SW480 (cell line): ENCODE measurements at places on chromosomes 4 and X.
A peak's percentile ranks its signal among the peaks of the same experiment; 100 is the strongest.

GRCh38 chr4:31455612-31456011 is 735.4 kb downstream of the PCDH7 start:
- no peak for DNase-seq

DNA sequence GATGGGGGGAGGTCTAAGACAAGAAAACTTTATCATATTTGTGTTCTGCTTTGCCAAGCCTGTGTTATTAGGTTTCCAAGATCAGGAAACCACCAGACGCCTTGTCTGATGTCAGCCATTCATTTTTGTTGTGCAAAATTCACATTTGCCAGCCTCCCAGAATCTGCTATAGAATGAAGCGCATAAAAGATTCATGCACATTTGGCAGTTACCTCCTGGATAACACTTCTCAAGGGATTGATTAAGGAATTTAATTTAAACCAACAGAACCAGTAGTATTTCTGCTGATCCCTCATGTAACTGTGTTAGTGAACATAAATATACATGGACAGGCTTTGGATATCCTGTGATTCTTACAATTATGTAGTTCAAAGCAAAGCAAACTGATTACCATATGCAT is 187.9 kb downstream of the COMMD8 start:
- DNase-seq: no peak

DNA sequence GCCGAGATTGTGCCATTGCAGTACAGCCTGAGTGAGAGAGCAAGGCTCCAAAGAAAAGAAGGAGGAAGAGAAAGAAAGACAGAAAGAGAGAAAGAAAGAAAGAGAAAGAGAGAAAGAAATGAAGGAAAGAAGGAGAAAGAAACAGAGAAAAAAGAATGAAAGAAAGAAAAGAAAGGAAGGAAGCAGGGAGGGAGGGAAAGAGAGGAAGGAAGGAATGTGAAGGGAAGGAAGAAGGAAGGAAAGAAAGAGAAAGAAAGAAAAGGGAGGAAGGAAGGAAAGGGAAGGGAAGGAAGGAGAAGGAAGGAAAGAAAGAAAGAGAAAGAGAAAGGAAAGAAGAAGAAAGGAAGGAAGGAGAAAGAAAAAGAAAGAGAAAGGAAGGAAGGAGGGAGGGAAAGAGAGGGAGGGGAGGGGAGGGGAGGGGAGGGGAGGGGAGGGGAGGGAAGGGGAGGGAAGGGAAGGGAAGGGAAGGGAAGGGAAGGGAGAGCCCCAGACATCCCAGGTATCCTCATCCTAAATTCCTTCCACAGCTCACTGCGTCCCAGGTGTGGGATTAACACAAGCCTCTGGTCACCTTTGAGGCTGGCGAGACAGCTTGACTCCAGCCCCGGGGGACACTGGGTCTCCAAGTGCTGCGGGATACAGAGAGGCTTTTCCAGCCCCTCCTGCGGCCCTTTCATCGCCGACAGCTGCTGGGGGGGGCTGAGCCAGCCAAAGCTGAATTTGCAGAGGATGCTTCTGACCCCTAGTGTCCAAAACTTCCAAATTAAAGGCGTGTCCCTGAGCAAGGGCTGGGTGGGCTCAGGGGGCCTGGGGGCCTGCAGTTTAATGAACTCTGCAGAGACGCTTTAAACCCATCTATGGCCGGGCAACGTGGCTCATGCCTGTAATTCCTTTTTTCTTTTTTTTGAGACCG is 24.2 kb upstream of the CSF2RA start:
- DNase-seq: no peak

DNA sequence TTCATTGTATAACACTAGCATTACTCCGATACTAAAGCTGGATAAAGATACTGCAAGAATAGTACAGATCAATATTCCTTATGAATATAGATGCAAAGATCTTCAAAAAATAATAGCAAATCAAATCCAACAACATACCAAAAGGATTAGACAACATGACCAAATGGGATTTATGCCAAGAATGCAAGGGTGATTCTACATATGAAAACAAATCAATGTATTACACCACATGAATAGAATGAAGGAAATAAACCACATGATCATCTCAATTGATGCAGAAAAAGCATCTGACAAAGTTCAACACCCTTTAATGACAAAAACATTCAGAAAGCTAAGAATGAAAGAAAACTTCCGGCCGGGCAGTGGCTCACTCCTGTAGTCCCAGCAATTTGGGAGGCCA is 42.8 kb downstream of the CUL4B start:
- no peak for DNase-seq

GRCh38 chr4:72507860-72508419 is 61.1 kb downstream of the ADAMTS3 start:
- no peak for DNase-seq

DNA sequence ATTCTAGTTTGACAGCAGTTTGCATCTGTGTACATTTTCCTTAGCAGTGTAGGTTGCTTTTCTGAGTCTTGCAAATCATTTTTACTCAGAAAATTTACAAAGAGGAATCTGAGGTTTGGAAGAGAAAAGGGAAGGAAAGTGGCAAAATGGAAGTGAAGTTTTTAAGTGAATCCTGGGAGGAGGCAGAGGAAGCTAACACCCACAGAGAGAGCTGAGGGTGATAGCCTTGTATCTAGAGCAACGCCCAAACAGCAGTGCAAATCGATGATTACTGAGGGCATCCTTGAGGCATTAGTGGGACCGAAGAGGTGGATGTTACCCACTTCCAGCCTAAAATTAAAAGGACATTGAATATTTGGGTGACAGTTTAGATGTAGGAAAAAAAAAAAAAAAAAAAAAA is 31.8 kb downstream of the KLF3 start:
- no peak for DNase-seq

DNA sequence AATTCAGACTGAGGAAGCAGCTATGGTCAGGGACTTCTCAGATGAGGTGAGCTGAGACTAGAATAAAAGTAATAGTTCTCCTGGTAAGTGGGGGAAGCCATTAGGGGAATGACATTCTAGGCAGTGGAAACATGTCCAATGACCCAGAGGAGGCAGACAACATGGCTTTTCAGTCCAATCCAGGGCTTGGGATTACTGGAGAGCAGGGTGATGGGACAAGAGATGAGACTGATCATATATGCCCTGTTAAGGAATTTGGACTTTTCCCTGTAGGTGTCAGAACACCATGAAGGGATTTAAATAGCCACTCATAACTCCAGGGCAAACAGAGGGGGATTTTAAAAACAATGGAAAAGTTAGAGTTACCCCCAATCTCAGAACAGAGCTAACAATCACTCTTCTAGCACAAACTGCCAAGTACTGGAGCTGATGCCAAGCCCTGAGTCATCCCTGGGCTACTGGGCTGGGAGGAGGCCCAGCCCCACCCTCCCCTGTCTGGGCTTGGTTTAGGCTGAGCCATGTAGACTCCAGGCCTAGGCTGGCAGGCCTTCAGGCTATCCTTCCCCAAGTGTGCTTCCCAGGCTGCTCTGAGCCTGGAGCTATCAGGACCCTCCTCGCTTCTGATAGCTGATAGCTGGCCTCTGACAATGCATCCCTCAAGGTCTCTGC is 22.7 kb upstream of the MSN start:
- peak; percentile 34 for DNase-seq

DNA sequence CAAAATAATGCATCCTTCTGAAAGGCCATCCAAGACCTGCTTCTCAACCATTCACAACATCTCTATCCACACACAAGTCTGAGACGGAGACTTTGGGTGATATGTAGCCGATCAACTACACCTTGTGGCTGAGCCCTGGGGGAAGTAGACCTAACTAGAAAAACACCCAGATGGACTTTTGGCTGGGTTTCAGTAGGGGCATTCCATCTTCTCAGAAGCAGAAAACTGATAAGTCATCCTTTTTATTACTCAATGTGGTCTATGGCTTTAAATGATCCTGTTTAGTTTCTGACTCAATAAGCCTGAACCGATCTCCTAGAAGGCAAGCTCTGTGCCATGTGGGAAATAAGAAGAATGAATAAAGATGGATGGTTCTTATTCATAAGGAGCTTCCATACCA is 82.5 kb upstream of the AFF2 start:
- DNase-seq: no peak

- DNase-seq: no peak
Measured at GRCh38 chr4:141473952-141474351, 162.4 kb upstream of the IL15 start.
